ENCODE measurements at places on chromosomes 5 and 9.

- no peak for DNase-seq
These were observed 105.3 kb downstream of the RASGRF2 start for GRCh38 chr5:81065492-81065891.

- DNase-seq, result no peak
These were observed 64.0 kb downstream of the POU5F2 start for GRCh38 chr5:93677359-93677891.

DNA sequence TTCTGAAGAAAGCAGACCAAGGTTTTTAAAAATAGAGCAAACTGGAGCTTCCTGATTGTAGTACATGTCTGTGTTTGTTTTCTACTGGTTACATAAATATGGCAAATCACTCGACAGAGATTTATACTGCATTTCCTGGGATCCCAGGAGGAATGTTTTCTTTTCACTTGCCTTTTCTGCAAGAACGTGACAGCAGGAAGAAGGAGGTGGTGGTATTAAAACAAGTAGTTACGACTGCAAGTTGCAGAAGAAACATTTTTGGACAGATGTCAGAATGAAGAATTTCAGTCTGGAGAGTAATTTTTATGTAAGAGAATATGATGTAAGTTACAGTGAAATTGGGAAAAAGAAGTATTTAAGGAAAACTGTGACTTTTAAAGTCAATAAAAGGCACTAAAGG lies 253.7 kb upstream of the NFIL3 start:
- DNase-seq, result no peak

GRCh38 chr5:172979778-172980177 lies 3.8 kb upstream of the ATP6V0E1 start:
- no peak for DNase-seq

DNA sequence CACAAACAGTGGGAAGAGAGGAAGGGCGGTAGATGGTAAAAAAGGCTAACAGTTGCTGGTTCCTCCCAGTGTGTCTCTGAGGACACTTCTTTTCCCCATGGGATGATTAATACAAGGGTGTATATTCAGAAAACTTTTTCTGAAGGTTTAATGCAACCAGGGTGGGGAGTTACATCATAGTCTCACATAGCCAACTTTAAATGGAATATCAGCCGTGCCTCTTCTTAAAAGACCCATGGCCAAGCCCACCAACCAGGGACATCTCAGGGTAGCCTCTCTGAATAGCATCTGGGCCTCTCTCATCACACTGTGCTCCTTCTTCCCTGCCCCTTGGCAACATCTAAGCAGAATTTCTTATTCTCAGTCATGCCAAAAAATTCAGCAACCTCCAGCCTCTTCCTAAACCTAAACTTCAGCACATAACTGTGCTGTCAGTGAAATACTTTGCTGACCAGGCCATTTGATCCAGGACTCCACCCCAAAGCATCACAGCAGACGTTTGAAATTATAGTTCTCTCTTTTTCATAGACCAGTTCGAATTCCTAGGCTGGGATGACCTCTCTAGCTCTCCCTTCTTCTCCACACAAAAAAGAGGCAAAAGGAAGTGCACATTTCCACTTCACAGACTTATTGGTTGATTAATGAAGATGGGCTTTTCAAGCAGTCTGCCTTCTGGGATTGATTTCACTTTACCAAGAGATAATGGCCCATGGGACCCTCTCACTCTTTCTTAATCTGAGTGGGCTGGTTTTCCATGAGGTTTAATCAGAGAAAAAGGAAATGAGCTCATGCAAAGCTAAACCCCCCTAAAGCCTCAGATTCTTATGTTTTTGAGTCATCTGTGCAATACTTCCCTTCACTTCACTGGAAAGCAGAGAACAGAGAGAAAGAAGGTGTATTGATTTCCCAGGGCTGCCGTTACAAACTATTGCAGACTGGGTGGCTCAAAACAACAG lies 85.1 kb upstream of the RAI14 start:
- DNase-seq, result no peak

- no peak for DNase-seq
These were observed 17.2 kb upstream of the EFNA5 start for GRCh38 chr5:107687937-107688336.

DNA sequence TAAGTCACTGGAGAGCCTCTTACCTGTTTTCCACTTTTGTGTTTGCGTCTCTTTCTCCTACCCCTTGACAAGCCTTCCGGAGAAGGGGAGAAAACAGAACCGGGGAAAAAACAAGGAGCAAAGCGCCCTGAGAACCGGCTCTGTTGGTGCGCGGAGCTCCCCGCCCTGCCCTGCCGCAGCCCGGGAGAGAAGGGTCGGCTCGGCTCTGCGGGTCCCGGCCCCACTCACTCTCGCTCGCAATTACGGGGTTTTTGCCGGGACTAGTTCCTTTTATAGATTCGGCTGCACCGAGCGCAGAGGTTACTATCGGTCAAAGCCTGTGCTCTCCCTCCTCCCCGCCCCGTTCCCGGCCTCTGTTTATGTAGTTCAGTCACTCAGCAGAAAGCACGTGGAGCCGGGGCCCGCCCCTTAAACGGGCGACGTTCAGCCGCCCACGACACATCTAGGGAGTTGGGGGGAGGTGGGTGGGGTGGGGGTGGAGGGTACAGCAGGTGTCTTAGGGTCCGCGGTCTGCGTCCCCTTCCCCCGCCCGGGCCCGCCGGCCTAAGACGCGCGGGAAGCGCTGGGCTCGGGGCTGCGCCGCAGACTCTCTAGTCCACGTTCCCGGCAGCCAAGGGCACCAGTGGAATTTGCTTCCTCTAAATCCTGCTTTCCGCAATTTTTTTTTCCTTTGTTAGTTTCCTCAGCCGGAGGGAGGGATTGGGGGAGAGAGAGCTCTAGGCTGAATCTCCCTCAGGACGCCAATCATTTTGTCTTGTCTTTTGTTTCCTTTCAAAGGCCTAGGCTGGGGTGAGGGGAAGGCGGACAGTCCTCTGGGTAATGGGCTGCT lies at the start of gene ABCA1:
Gene ABCA1 (minus strand): TSS at position 244 of the 829 bp plus-strand sequence. CDS start 24,476 bp downstream, outside the sequence.
- DNase-seq, result peak; percentile 56

DNA sequence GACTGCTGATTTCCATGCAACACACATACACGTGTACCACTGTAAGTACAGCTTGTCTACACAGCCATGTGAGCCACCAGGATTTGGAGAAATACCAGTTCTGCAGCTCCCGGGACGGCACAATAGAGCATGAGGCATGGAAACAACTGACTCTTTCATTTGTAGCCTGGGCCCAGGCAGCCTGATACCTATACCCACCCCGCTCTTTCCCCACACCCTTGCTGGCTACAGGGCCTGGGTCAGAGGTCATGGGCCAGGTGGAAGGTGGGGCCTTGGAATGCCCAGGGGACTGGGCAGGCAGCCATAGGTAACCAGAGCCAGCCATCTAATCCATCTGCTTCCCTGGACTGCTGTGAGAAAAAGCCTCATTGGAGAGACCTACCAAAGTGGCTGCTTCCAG lies 39.0 kb upstream of the ZSWIM6 start:
- no peak for DNase-seq

DNA sequence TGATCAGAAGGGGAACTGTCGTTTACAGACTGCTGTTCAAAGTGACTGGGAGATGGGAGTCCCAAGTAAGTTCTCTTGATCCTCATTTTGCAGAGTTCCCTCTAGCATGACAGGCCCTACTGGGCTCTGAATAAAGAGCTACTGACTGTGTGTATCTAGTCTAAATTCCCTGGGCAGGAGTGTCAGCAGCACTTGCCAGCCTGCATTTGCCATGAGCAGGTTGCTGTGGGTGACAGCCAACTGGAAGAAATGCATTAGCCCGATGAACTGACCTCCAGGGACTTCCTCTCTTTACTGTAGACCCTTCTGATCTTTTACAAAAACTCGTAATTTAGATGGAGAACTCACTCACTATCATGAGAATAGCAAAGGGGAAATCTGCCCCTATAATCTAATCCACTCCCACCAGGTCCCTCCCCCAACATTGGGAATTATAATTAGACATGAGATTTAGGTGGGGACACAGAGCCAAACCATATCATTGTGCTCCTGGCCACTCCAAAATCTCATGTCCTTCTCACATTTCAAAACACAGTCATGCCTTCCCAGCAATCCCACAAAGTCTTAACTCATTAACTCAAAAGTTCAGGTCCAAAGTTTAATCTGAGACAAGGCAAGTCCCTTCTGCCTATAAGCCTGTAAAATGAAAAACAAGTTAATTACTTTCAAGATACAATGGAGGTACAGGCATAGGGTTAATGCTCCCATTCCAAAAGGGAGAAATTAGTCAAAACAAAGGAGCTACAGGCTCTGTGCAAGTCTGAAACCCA lies 78.9 kb upstream of the CXCL14 start:
- no peak for DNase-seq

GRCh38 chr9:120365386-120365785 lies 214.6 kb downstream of the CDK5RAP2 start:
- no peak for DNase-seq

DNA sequence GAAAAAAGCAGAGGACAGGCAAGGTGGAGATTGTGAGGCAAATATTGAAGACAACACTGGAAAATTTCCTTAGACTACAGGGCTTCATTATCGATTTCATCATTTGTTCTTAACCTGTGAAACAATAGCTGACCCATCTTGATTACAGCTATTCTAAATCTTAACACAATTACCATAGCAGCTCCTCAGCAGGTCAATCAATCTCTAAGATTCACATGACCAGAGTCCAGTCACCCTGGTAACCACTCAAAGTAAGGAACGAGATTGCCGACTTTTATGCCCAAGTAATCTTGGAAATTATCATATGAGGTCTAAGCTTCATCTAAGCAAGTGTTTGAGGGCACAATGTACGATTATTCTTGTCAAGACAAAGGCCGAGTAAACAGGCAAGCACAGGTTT lies 93.8 kb downstream of the TTC39B start:
- DNase-seq, result no peak

GRCh38 chr5:38650946-38651345 lies 94.5 kb upstream of the LIFR start:
- no peak for DNase-seq

- no peak for DNase-seq
These were observed 68.4 kb downstream of the ICE1 start for GRCh38 chr5:5490774-5491347.

DNA sequence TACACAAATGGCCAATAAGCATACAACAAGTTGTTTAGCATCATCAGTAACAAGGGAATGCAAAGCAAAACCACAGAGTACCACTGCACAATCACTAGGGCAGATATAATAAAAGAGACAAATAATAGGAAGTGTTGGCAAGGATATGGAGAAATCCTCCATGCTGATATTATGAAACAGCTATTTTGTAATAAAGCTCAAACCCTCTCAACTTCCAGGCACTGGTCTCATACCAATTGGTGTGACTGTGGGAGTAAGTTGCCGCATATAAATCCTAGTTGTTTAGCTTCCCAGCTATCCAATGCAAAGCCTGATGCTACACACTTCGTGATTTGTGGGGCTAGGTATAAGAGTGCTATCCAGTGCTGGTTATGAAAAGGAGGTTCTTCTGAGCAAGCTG lies 88.6 kb downstream of the SMIM23 start:
- DNase-seq, result no peak

DNA sequence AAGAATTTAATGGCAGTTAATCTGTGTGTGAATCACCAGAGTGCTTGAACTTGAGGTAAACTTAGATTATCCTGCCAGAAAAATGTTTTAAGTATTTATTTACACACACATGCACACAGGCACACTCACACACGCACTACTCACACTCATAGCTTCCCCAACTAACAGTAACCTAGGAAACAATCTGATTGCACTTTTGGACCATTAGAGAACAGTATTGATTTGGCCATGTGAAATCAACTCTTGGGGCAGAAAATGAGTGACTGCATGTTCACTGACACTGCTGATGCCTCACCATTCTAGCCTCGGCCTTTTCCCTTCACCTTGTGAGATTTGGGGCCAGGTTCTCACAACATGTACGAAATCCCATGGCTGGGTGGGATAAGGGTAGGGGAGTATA lies 64.1 kb downstream of the SLC1A3 start:
- DNase-seq, result no peak

- no peak for DNase-seq
These were observed 75.7 kb downstream of the FBN2 start for GRCh38 chr5:128462330-128462729.

DNA sequence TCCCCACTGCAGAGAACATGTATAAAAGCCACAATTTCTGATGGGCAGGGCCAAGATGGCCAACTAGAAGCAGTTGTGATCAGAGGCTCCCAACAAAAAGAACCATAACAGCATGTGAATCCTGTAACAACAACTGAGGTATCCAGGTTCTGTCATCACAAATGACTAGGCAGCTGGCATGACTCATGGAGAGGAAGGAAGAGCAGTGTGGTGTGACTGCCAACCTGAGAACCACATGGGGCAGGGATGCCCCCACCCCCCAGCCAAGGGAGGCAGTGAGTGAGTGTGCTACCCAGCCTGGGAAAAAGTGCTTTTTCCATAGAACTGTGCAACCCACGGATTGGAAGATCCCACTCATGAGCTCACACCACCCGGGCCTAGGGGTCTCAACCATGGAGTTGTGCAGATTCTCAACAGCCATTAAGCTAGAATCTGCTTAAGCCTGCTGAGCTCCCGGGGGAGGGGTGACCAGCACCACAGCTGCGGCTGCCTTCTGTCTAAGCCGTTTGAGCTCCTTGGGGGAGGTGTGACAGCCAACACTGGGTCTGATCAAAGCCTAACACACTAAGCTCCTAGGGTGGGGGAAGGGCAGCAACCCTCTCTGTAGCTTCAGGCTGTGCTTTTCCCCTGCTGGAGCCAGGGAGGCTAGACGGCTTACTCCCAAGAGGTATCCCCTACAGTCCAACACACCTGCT lies 80.1 kb upstream of the DMAC1 start:
- DNase-seq, result no peak

GRCh38 chr5:156479849-156480248 lies 152.9 kb downstream of the SGCD start:
- DNase-seq, result no peak

GRCh38 chr9:97487861-97488260 lies 13.6 kb upstream of the TMOD1 start:
- no peak for DNase-seq

DNA sequence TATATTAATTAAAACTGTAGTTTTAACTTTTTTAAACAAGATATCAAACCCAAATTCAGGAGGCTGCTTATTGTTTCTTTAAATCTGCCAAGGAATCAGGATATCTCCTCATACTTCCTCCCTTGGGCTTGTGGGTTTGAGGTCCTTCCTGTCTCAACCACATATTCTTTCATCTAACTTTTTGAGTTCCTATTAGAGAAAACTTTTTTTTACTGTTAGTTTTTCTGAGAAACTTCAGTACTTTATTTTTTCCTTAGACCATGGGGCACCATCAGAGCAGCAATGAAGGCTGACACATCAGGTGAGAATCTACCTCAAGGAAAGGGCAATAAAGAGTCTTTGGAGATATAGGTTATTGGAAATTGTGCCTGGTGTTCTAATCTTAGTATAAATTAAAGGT lies 56.7 kb downstream of the TSSK1B start:
- no peak for DNase-seq
